Muscle of leg (tissue), 16 donors: ENCODE measurements at places on chromosomes 1 and 21. TPM values are rescaled to one million over a fixed set of nuclear protein-coding genes. Genes with fewer than 3 reads are reported as not detected.

Gene FAM72C
- 0.31 TPM for total RNA-seq

Gene SLAMF8
- total RNA-seq, result 0.27 TPM

Gene LRRC53
- total RNA-seq, result not detected

Gene NTMT2
- total RNA-seq, result 1.8 TPM

Gene KDF1
- not detected for total RNA-seq

Gene TDRD5
- under 0.01 TPM for total RNA-seq

Gene VANGL2
- total RNA-seq, result 2.3 TPM

Gene HCRTR1
- total RNA-seq, result 0.04 TPM

Gene CACYBP
- total RNA-seq, result 75.8 TPM

Gene NAXE
- 36.0 TPM for total RNA-seq

Gene SORT1
- total RNA-seq, result 11.6 TPM

Gene PRAMEF8
- not detected for total RNA-seq

Gene NUF2
- 10.1 TPM for total RNA-seq

GRCh38 chr1:173871091-173871490 lies 2.9 kb downstream of the ZBTB37 start:
- peaks cover 10% of the 10 kb centered on the region for H3K4me1 ChIP-seq
- H3K4me3 ChIP-seq, result no peak overlapping the region
- H3K36me3 ChIP-seq, result peaks cover 32% of the 10 kb centered on the region
- H3K27ac ChIP-seq, result no peak overlapping the region
- DNase-seq, result no peak
- no peaks in the 10 kb centered on the region for H3K27me3 ChIP-seq

- H3K4me3 ChIP-seq, result no peak overlapping the region
- DNase-seq, result peak; percentile 93
- no peaks in the 10 kb centered on the region for H3K36me3 ChIP-seq
- H3K27me3 ChIP-seq, result no peaks in the 10 kb centered on the region
- peaks cover 4% of the 10 kb centered on the region for H3K4me1 ChIP-seq
These were observed 487.6 kb downstream of the DPYD start for GRCh38 chr1:97433094-97433823.

GRCh38 chr21:36554411-36555157 lies 74.7 kb upstream of the CLDN14 start:
- DNase-seq, result no peak
- no peak overlapping the region for H3K4me3 ChIP-seq
- H3K27ac ChIP-seq, result no peak overlapping the region
- H3K36me3 ChIP-seq, result no peaks in the 10 kb centered on the region

GRCh38 chr1:40309374-40310128 lies 7.5 kb downstream of the COL9A2 start:
- H3K36me3 ChIP-seq, result no peaks in the 10 kb centered on the region
- no peak overlapping the region for H3K27ac ChIP-seq
- peaks cover 9% of the 10 kb centered on the region for H3K4me1 ChIP-seq
- peaks cover 5% of the 10 kb centered on the region for H3K27me3 ChIP-seq
- no peak overlapping the region for H3K4me3 ChIP-seq

GRCh38 chr1:180136331-180136967 lies 18.2 kb upstream of the QSOX1 start:
- H3K27me3 ChIP-seq, result no peaks in the 10 kb centered on the region
- no peak overlapping the region for H3K27ac ChIP-seq
- no peaks in the 10 kb centered on the region for H3K4me1 ChIP-seq
- DNase-seq, result no peak
- no peaks in the 10 kb centered on the region for H3K36me3 ChIP-seq

DNA sequence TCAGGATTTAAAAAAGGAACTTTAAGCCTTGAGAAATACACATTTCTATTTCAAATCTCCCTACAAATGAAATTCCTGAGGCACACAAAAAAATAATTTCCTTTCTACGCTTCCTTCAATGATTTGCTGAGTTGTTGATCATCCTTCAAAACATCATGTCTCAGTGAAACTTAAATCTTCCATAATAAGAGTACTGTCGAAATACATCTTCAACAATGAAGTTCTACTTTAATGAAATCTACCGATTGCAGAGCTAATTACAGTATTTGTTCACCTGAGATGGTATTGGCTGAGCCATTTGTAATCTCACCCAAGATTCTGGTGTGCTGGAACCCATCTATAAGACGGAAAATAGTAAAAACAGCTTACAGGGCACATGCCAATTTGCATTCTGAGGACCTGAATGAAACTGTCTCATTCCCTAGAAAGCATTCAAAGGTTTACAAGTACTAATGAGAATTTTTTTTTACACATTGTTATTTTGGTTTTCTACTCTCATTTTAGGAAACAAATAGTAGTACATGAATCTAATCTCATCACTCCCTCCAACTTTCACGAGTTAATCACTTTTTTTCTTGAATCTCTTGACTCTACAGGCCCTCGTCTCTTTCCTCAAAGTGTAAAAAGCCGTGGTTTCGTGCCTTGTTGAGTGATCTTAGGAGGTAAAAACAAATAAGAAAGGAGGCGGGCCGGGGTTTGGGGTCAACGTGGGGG lies 1.1 kb downstream of the CHML start:
- H3K4me3 ChIP-seq, result peak overlapping the region; percentile 96
- peaks cover 11% of the 10 kb centered on the region for H3K4me1 ChIP-seq
- no peaks in the 10 kb centered on the region for H3K27me3 ChIP-seq
- peaks cover 4% of the 10 kb centered on the region for H3K36me3 ChIP-seq
- peak overlapping the region; percentile 38 for H3K27ac ChIP-seq
- no peak for DNase-seq

- no peak overlapping the region for H3K4me3 ChIP-seq
- no peak for DNase-seq
- no peaks in the 10 kb centered on the region for H3K36me3 ChIP-seq
- H3K27ac ChIP-seq, result no peak overlapping the region
These were observed 91.3 kb upstream of the HNRNPU start for GRCh38 chr1:244955661-244956060.

GRCh38 chr1:82517586-82517985 lies 716.9 kb downstream of the ADGRL2 start:
- DNase-seq, result peak; percentile 64
- peaks cover 2% of the 10 kb centered on the region for H3K4me1 ChIP-seq
- H3K27me3 ChIP-seq, result no peaks in the 10 kb centered on the region
- no peaks in the 10 kb centered on the region for H3K36me3 ChIP-seq

GRCh38 chr1:230458509-230458908 lies 32.4 kb upstream of the PGBD5 start:
- H3K27me3 ChIP-seq, result no peaks in the 10 kb centered on the region
- H3K27ac ChIP-seq, result no peak overlapping the region
- no peaks in the 10 kb centered on the region for H3K36me3 ChIP-seq
- H3K4me3 ChIP-seq, result no peak overlapping the region
- H3K4me1 ChIP-seq, result no peaks in the 10 kb centered on the region

DNA sequence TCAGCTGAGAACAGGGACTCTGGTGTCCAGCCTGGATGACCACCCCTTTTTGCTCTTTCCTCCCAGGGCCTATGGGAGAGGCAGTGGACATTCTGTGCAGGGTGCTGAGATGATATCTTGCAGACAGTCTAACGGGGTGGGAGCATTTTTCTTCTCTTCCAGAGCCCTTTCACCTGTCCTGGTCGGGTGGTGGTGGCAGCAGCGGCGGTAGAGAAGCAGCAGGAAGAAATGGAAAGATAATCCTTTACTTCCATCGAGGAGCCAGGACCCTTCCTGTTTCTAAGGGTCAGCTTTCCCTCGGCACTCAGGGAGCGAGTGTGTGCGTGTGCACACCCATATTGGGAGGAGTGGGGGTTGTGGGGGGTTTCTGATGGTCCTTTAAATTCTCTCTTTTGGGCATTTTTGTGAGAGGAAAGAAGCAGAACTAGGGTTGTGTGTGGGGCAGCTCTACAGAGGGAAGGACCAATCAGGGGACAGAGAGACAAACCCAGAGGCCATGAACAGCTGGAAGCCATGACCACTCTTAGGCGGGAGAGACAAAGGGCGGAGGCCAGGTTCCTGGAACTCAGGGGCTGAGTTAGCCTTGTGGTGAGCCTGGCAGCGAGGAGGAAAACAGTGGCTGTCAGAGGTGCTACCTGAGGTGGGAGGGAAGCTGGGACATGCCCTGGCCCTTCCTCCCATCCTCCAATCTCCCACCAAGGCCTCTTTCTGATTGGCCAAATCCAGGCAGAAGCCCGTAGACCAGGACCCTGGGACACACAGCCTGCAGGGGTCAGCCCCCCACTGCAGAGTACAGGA lies 31.2 kb upstream of the CSF3R start:
- DNase-seq, result no peak
- H3K36me3 ChIP-seq, result no peaks in the 10 kb centered on the region
- H3K27me3 ChIP-seq, result peaks cover 2% of the 10 kb centered on the region
- no peaks in the 10 kb centered on the region for H3K4me1 ChIP-seq
- no peak overlapping the region for H3K4me3 ChIP-seq

GRCh38 chr1:87575528-87575927 lies 246.8 kb downstream of the LMO4 start:
- no peak overlapping the region for H3K27ac ChIP-seq
- peak; percentile 22 for DNase-seq
- no peaks in the 10 kb centered on the region for H3K36me3 ChIP-seq

- DNase-seq, result no peak
- H3K27ac ChIP-seq, result no peak overlapping the region
- peaks cover 14% of the 10 kb centered on the region for H3K36me3 ChIP-seq
These were observed 39.6 kb upstream of the PRSS38 start for GRCh38 chr1:227775841-227776240.

DNA sequence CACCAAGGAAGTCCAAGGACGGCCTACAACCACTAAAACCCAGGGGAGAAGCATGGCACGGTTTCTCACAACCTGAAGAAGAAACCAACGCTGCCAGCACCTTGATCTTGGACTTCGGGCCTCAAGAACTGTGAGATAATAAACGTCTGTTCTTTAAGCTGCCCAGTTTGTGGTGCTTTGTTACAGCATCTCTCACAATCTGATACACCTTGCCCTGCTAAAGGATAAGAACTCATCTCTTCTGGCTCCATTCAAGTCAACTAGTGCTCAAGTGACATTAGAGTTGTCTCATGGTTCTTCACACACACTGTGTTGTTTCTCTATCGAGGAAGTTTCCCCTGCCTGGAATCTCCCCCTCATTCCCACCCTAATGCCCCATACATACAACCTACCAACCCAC lies 314.4 kb upstream of the RUNX1 start:
- no peak for DNase-seq
- no peak overlapping the region for H3K27ac ChIP-seq
- H3K27me3 ChIP-seq, result no peaks in the 10 kb centered on the region
- peaks cover 7% of the 10 kb centered on the region for H3K4me1 ChIP-seq
- no peak overlapping the region for H3K4me3 ChIP-seq

DNA sequence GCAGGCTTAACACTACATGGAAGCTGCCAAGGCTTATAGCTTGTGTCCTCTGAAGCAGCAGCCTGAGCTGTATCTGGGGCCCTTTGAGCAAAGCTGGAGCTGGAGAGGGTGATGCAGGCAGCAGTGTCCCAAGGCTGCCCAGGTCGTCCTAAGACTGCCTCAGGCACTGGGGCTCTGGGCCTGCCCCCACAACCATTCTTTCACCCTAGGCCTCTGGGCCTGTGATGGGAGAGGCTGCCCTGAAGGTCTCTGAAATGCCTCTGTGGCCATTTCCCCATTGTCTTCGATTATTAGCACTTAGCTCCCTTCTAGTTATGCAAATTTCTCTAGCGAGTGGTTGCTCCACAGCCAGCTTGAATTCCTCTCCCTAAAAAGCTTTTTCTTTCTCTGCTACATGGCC lies 142.0 kb downstream of the LRIG2 start:
- no peaks in the 10 kb centered on the region for H3K36me3 ChIP-seq
- no peak for DNase-seq
- no peak overlapping the region for H3K4me3 ChIP-seq
- H3K4me1 ChIP-seq, result no peaks in the 10 kb centered on the region
- no peak overlapping the region for H3K27ac ChIP-seq

GRCh38 chr1:88982055-88982454 lies 10.4 kb downstream of the KYAT3 start:
- H3K27me3 ChIP-seq, result no peaks in the 10 kb centered on the region
- H3K27ac ChIP-seq, result no peak overlapping the region
- peaks cover 11% of the 10 kb centered on the region for H3K4me1 ChIP-seq
- no peak overlapping the region for H3K4me3 ChIP-seq
- DNase-seq, result no peak
- H3K36me3 ChIP-seq, result peaks cover 16% of the 10 kb centered on the region

- H3K27ac ChIP-seq, result no peak overlapping the region
- no peak for DNase-seq
- H3K4me1 ChIP-seq, result no peaks in the 10 kb centered on the region
- H3K36me3 ChIP-seq, result no peaks in the 10 kb centered on the region
- H3K4me3 ChIP-seq, result no peak overlapping the region
- H3K27me3 ChIP-seq, result no peaks in the 10 kb centered on the region
These were observed 62.5 kb downstream of the ASH1L start for GRCh38 chr1:155499953-155500639.

DNA sequence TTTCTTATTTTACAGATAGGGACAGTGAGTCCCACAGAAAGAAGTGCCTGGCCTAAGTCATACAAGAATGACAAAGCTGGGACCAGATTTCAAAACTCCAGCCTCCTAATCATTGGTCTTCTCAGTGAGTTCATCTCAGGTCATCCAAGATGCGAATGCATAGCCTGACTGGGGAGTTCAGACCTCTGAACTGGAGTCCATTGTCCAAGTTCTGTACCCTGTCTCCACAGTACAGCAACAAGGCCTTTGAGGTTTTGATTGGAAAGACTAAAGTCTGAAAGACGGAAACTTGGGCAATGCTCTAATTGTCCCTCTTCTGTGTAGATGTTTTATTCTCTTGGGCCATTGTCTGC lies 62.0 kb downstream of the TNN start:
- no peak overlapping the region for H3K4me3 ChIP-seq
- no peaks in the 10 kb centered on the region for H3K36me3 ChIP-seq
- H3K27ac ChIP-seq, result peak overlapping the region; percentile 60
- H3K4me1 ChIP-seq, result peaks cover 11% of the 10 kb centered on the region
- peak; percentile 20 for DNase-seq
- no peaks in the 10 kb centered on the region for H3K27me3 ChIP-seq

DNA sequence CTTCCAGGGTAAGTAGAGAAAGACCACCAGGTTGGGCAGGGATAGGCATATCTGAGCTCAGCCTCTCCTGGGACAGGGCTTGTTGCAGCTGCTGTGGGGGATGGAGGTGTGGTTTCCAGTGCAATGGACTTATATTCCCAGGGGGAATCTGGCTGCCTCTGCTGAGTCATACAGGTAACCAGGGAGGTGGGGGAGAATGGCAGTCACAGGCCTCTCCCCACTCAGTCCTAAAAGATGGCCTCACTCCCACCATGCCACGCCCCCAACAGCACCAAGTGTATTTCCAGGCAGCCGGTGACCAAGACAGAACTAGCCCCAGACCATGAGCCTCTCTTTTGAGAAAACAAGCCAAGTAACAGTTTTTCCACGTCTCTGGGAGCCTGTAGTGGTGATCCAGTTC lies 1240.7 kb downstream of the BRINP3 start:
- no peak for DNase-seq
- H3K36me3 ChIP-seq, result no peaks in the 10 kb centered on the region
- no peak overlapping the region for H3K4me3 ChIP-seq
- H3K4me1 ChIP-seq, result no peaks in the 10 kb centered on the region
